ENCODE measurements at places on chromosomes 12 and 14.

- DNase-seq, result no peak
Measured at GRCh38 chr12:81699551-81699950, 59.6 kb downstream of the PPFIA2 start.

GRCh38 chr14:31037709-31038221 is 11.6 kb upstream of the STRN3 start:
- no peak for DNase-seq

DNA sequence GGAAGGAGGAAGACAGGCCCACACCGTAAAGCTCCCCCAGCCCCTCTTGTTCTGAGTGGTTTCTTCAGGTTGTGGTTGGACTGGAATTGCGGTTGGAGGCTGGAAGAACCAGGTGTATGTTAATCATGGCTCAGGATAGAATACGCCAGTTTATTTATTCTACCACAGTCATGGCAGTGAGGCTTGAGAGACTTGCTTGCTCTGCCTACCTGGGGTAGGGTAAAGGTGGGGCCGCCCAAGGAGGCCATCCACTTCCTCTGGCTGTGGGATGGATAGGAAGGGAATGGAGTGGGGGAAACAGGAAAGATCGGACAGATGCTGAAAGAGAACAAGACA is 8.1 kb downstream of the SHMT2 start:
- no peak for DNase-seq

GRCh38 chr14:24093901-24094840 is at the start of gene PCK2:
PCK2 (plus strand) TSS chr14:24094311; CDS start chr14:24094406, 95 bp downstream.
- peak; percentile 68 for DNase-seq
